ENCODE measurements at places on chromosomes 3 and 15.

- no peak for DNase-seq
Observed at GRCh38 chr3:135460273-135460672, 505.3 kb upstream of the PPP2R3A start.

DNA sequence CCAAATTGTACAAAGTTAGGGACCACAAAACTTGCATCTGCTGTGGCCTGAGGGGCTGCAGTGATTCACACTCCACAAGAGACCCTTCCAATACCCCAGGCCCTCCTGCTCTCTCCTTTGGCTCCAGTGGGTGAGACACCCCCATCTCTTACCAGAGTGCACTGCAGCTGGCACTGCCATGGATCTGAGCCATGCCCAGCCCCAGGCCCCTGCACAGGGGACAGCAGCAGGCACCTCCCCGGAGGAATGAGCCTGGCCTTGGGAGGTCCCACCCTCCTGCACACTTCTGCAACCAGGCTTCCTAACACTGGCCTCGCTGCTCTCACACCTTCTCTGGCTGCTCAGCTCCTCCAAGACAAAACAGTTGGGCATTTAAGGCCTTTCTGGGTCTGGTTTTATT is 16.3 kb upstream of the TSPAN3 start:
- DNase-seq, result no peak

- no peak for DNase-seq
Observed at GRCh38 chr3:64815789-64816188, 128.0 kb upstream of the ADAMTS9 start.

DNA sequence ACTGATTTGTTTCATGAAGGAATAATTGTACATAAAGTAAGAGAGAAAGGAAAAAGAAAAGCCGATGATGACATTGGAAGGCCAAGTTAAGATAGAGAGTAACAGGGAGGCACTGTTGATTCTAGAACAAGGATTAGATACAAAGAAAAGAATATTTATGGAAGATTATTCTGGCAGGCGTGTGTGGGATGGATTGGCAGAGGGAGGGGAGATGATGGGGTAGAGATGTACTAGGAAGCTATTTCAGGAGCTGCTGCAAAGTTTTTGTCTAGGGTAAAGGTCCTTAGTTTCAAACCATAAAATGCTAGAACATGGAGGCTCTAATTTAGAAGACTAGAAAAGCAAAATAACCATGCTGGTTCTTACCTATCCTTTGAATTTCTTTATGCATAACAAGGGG is 280.0 kb upstream of the LRRN1 start:
- DNase-seq, result no peak
